ENCODE measurements at places on chromosomes 16 and 17.
A peak's percentile ranks its signal among the peaks of the same experiment; 100 is the strongest.

DNA sequence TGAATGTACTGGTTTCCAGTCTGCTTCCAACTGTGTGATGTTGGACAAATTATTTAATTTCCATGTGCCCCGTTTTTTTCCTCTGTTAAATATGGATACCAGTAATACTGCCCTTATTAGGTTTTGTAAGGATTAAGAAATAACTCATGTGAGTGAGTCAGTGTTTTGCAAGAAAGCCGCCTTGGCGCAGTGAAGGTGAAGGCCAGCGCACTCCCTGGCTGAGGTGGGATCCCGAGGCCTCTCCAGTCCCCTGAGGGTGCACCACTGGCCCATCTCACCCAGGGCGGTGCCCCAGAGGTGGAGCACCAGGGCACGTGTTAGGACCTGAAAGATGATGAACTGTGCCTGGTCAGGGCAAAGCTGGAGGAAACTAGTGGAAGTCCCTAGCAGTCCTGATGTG lies 43.5 kb downstream of the PHKB start:
- DNase-seq = no peak

DNA sequence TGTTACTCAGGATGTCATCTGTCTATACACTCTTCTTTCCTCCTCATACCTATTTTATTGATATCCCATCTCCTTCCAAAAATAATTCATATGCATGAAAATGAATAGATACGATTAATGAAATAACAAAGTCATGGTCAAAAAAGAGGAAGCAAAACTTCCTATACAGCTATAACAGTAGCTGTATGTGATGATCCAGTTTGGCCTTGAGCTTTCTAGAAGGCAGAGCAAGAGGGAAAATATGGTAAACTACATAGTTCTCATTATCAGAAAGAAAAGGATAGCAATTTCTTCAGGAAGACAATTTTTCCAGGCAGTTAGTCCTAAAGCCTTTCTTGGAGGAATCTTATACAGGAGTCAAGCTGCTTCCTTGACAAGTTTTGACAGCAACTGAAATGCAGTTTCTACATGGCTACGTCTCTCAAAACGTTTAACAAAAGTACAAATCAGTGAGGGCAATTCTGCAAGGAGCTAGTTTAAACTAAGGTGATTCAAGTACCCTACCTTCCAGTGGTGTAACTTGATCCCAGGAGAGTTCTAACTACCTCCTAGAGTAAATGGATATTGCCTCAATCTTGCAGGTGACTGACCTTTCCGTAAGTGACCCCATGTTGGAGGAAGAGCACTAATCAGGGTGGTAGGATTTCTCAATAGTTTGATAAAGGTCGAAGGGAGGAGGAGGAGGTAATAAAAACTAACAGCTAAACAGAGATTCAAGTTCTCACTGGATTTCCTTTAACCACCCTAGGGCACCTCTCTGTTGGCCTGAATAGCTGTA lies 1.0 kb downstream of the SPAG5 start:
- DNase-seq = no peak

GRCh38 chr16:87964049-87964659 lies 12.9 kb downstream of the BANP start:
- no peak for DNase-seq

DNA sequence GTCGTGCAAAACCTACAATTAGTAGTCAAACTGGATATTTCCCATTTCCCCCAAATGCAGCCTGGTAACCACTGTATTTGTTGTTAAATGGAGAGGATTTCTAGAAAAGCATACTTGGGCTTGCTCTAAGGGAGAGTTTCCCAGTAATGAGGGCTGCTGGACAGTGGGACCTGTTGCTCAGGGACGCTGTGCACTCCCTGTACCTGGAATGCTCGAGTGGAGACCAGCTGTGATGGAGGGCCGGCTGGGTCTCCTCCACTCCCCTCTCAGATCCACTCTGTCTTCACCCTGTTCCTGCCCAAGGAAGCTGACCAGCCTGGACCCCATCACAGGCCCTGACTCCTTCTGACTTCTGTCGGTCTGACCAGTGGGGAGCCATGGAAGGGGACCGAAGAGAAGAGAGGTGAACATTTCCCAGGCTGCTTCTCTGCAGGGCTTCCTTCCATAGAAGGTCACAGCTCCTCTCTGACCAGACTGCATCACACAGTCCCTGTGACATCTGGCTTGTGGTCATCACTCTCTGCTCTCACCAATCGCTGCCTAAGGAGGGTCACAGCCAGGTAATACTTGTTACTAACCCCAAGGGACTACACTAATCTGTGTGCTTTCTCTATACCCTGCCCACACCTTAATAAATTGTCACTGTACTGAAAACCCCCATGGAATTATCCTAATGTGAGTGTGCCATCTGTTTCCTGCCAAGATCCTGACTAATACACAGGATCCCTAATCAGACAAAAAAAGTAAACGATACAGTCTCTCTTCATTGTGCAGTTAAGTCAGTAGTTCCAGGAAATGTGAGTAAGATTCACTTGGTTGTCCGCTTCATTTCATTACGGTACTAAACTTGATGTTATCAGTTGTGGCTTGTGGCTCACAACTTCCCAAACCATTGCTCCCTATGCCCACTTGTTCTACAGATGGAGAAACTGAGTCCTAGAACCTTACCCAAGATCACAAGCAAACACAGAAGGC lies 102.4 kb downstream of the CCT6B start:
- DNase-seq = no peak

DNA sequence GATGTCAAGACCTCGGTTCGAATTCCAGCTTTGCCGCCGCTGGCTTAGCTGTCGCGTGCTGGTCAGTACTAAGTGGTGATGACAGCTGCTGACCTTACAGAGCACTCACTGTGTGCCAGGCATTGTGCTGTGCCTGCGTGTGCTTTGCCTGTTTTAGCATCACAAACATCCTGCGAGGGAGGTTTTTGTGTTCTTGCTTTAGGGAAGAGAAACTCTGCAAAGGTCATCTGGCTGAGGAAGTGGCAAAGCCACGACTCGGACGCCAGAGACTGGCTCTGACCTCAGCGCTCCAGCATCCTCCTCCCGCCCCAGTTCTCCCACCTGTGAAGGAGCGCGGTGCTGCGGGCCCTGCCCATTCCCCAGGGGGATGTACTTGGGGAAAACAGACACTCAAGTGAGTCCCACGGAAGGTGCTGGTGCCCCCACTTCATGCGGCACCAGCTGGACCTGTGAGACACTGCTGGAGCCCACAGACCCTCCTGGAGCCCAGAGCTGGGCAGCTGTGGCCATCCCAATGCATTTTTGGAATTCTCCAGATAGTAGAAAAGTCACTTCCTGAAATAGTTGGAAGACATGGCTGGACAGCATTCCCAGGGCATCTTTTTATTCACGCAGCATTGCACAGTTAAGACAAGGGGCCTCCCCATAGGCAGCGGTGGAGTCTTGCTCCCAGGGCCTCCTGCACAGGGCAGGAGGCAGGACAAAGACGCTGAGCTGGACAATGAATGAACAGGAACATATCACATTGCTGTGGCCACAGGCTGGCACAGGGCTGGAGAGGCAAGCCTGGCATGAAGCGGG lies 20.0 kb upstream of the HERPUD1 start:
- DNase-seq = no peak

DNA sequence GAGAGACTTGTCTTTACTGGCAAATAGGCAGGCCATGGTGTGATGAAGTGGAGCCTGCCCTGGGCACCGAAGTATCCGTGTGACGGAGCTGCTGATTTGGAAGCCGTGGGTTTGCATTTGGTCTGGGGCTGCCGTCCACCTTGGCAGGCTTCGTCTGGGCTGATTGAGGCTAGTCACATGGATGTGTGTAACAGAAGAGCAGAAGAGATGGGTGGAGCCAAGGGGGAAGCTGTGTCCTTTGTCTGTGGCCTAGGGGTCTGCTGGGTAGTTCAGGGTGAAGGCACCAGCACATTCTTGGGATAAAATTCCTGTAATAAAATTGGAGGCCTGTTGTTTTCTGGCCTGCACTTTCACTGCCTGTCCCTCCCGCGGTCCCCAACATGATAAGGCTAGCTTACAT lies 106.1 kb downstream of the AATF start:
- DNase-seq = no peak

GRCh38 chr16:3060339-3061127 lies 4.9 kb upstream of the IL32 start:
- DNase-seq = no peak

DNA sequence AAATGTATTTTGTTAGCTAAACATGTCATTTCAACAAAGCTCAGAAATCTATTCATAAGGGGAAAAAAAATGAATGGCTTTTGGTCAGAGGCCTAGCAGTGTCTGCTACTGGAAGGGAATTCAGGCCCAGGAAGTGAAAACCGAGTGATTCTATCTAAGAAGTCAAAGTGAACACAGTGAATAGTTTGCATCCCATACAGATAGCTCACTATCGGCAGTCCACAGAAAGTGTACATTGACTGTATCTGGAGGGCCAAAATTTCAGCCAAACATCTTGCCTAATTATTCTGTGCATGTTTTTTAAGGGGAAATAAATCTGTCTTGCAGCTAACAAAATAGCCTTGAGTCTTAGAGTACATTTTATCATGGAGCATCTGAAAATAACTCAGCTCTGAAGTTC lies 214.4 kb upstream of the CACNG5 start:
- no peak for DNase-seq

DNA sequence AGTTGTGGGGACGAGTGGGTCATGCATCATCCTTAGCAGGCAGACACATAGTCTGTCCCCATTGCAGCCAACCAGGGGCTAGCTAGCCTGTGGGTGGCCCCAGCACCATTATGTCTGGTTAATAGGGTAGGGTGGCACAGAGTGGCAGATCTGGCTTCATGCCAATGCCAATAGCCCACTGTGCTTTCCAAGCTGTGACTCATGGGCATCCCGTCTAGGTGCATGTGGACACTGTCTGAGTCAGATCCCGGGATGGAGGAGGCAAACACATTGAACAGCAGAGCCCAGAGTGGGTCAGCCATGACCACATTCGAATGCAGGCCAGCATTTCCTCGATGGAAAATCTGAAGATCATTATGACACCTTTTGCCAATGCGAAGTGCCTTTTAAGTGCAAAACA lies 2.5 kb downstream of the HS3ST2 start:
- no peak for DNase-seq

GRCh38 chr17:79851461-79851817 lies 12.2 kb upstream of the CBX4 start:
- no peak for DNase-seq

DNA sequence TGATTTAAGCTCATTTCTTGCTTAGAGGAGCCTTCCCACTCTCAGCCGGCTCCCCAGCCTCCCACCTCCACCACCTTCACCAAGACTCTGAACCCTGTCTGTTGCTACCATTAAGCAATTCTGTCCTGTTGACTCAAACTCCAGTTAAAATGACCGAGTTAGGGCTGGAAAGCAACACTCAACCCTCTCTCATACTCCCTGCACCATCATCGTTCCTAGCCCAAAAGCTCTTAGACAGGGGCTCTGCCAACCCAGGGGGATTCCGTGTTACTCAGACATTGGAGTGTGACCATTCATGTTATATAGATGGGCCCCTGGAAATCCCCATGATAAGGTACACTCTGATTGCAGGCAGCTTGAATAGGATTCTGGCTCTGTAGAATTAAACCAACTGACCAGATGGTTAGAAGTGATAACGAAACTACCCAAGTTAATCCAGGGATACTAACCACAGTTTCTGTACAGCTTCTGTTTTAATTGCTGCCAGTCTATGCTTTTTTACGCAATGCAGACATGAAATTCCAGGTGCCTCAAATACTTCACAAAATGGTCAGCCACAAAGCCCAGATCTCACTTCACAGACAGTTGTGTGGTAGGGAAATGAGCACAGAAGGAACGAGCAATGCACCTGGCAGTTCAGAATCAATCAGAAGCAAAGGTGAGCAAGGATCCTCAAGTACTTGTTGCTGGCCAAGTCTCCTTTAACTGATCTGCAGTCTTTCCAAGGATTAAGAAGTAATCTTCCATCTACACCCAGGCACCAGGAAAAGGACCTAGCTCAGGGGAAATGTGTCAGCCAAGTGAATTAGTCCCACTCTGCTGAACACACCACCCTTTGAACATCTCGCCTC lies 2.1 kb downstream of the SSTR2 start:
- DNase-seq = no peak

DNA sequence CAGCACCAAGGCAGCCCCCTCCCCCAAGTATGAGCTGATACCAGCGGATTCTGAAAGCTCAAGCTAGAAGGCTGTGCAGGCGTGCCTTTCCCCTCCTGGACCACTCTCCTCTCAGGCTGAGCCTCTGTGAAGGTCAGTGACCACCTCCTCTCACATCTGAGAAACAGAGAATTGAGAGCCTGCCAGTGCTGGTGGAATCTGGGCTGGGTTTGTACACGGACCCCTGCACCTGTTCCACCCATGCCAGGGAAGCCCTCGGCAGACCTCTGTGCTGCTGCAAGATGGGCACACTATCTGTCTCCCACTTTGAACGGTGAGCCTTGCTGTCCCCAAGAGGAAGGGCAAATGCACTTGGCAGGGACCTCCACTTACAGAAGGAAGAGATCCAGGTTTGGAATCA lies 54.7 kb upstream of the SDK2 start:
- DNase-seq = no peak

DNA sequence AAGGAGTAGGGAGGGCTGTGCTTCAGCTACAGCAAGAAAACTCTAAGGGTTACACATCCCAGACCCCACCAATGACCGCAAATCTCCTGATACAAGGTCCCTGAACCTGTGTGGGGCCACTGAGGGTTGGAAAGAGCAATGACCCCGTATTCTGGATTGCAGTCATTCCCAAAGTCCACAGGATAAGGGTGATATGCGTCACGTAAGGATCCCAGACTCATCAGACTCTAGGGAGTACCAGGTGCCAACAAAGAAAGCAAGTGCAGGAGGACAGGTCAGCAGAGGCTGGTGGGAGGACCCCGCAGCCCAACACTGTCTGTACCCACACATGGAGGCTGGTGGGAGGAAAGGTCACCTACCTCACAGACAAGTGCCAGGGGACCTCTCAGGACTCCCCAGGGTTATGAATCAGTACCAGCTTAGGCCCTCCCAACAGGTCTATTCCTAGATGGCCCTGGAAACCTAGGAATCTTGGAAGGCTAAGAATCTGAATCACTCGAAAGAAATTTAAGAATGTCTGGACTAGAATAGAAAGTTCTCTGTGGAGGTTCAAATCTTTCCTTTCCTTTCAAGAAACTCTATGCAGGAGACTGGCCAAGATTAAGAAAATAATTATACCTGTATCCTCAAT lies 16.2 kb downstream of the PITPNA start:
- no peak for DNase-seq

GRCh38 chr17:77598241-77598620 lies 360.3 kb upstream of the TNRC6C start:
- no peak for DNase-seq

- DNase-seq = peak; percentile 85
Observed at GRCh38 chr16:85027349-85027957, at the start of gene KIAA0513. TSS of gene KIAA0513 (plus strand) at chr16:85027795. CDS start at chr16:85067072, 39,277 bp downstream.

- no peak for DNase-seq
Observed at GRCh38 chr16:72311426-72311825, 139.5 kb upstream of the PMFBP1 start.

GRCh38 chr17:72715906-72716572 lies 376.4 kb downstream of the SLC39A11 start:
- no peak for DNase-seq

GRCh38 chr17:73934696-73935095 lies 268.8 kb upstream of the RPL38 start:
- no peak for DNase-seq
